Smooth muscle cell of the brain vasculature (primary cell): ENCODE measurements at places on chromosomes 11 and 22.

DNA sequence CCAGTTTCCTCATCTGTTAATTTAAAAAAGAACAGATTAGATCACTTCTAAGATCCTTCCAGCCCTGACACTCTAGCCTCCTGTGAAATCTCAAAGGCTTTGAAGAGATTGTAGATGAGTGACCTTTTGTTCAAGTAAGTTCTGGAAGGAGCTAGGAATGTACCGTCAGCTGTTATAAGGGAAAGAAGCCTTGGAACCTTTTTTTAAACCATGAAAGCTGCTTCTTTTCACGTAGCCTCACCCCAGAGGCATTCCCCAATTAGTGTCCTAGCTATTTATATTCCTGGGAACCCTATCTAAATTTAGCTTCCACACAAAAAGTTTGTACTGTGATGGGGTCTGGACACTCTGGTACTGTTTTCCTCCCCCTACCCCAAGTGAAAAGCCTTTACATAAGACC, 35.8 kb upstream of the SLN start:
- DNase-seq, result no peak

DNA sequence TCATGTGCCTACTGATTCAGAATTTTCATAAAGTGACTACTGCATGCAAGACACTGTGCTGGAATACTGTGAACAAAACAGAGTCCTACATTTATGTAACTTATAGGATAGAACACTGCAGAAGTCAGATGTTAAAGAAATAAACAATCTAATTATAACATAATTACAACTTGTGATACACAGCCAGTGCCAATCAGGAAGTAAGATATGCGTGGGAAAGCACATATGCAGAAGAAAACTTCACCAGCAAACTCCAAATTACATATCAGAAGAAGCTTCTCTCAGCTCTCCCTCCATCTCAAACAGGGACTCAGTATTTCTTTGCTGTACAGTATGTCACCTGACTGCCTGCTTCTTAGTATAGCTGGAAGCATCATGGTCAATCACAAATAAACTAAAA, 37.4 kb downstream of the PAK1 start:
- DNase-seq, result no peak

DNA sequence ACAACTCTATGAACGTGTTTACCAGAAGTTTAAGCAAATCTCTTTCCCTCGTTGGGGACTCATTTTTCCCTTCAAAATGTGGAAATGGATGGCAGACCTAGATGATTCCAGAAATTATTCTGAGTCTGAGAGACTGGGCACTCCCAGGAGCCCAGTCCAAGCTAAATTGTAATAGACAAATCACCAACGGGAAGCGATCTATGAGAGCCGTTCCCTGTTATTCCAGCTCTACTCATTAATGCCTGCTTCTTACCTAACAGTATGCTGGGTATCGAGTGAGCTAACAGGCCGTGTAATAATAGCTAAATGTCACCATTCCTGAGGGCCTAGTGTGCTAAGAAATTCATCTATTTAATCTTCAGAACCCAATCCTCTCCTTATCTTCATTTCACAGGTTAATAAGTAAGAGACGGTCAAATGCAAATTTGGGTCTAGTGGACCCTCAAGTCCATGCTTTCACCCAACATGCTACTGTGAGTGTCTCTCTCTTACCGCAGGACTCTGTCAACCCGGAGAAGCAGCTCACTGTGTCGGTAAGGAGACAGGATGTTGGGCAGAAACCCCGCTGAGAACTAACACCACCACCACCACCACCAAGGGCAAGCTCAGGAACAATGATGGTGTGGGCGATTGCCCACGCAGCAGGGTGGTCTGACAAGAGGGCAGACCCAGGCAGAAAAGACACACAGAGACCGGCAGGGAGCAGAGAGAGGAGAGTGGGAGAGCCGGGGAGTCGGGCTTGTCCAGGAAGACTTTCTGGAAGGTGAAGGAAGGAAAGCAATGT, 57.1 kb upstream of the TIMP3 start:
- no peak for DNase-seq

GRCh38 chr11:125239585-125240560, 75.3 kb downstream of the PKNOX2 start:
- DNase-seq, result no peak

- no peak for DNase-seq
Measured at GRCh38 chr11:93100211-93100610, 97.6 kb downstream of the SLC36A4 start.

DNA sequence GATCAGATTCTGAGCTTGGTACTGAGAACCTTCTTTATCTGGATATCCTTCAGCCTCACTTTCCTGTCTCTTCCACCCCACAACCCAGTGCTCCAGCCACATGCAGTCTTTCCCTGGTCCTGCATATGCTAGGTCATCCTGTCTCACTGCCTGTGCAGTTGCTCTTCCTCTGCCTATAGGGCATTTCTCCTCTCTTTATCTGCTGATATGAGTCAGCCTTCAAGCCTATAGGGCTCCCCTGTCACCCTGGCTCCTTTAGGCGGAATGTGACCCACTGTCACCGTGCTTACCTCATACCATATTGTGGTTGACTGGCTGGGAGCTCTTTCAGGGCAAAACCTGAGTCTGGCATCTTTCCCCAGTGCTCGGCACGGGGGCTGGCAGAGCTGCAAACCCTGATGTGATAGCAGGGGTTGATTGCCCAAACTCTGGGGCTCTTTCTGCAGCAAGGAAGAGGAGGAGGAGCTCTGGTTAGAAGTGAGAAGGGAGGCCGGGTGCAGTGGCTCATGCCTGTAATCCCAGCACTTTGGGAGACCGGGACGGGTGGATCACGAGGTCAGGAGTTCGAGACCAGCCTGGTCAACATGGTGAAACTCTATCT, 26.3 kb downstream of the MEI1 start:
- DNase-seq, result no peak

DNA sequence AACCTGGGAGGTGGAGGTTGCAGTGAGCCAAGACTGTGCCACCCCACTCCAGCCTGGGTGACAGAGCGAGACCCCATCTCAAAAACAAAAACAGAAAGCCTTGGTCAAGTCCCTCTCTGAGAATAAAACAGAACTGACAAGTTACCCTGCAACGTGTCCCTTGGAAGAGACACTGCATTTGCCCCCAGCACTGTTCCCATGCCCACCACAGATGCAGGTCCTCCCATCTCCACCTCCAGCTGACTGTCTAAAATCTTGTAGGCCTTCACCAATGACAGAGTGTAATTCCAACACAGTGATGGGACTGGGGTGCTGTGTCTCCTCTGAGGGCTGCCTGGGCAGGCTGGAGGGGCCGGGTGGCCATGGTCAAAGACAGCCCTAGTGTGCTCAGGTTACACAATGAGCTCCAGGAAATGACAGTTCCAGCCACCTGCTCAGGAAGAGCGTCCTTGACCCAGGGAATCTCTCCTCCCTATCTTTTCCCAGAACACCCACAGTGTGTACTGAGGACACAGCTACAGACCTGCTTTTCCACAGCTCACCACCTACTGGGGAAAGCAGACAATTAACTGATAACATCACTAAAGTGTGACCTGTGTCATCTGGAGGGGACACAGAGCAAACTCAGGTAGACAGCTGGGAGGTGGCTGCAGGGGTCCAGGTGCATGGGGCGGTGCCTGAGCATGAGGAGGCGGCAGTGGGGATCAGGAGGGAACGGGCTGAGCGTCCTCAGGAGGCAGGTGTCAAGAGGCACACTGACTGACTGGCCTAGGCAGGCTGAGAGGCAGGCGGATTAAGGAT, 56.4 kb downstream of the ARFGAP3 start:
- no peak for DNase-seq

- DNase-seq, result no peak
Measured at GRCh38 chr11:122248131-122248530, 132.1 kb upstream of the BLID start.
